CD4-positive, alpha-beta T cell treated with Interleukin-15 for 1 hour (primary cell): ENCODE measurements at places on chromosomes 2 and 18.

- DNase-seq: no peak
Observed at GRCh38 chr2:188937228-188938220, 36.6 kb upstream of the COL3A1 start.

- DNase-seq: no peak
Observed at GRCh38 chr2:107383691-107384090, 443.0 kb upstream of the RGPD4 start.

DNA sequence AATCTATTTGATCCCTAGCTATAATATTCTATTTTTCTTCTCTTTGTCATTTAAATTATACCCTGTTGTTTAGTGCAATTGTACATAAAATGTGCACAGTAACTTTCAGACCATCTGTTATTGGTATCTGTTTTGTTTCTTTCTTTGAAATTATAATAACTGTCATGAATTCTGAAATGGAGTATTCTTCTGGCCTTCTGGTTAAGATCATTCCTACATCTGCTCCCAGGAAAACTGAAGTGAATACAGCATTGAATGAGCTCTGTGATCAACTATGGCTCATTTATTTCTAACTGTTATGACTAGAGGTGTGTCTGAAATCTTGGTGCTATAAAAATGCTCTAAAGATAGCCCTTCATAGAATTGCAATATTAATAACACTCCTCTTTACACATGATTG lies 788.4 kb upstream of the TMEFF2 start:
- no peak for DNase-seq

GRCh38 chr2:102294802-102295489 lies 16.4 kb upstream of the IL1RL1 start:
- DNase-seq: no peak

- no peak for DNase-seq
Observed at GRCh38 chr2:205814039-205814364, 131.7 kb downstream of the NRP2 start.
